ENCODE measurements at places on chromosomes 5 and 9.
A peak's percentile ranks its signal among the peaks of the same experiment; 100 is the strongest.

GRCh38 chr5:170293273-170293672, 4.3 kb downstream of the LCP2 start:
- no peak for DNase-seq

- no peak for DNase-seq
Measured at GRCh38 chr9:100729336-100729895, 151.5 kb downstream of the CAVIN4 start.

- no peak for DNase-seq
Measured at GRCh38 chr9:132806306-132806705, 71.8 kb downstream of the AK8 start.

DNA sequence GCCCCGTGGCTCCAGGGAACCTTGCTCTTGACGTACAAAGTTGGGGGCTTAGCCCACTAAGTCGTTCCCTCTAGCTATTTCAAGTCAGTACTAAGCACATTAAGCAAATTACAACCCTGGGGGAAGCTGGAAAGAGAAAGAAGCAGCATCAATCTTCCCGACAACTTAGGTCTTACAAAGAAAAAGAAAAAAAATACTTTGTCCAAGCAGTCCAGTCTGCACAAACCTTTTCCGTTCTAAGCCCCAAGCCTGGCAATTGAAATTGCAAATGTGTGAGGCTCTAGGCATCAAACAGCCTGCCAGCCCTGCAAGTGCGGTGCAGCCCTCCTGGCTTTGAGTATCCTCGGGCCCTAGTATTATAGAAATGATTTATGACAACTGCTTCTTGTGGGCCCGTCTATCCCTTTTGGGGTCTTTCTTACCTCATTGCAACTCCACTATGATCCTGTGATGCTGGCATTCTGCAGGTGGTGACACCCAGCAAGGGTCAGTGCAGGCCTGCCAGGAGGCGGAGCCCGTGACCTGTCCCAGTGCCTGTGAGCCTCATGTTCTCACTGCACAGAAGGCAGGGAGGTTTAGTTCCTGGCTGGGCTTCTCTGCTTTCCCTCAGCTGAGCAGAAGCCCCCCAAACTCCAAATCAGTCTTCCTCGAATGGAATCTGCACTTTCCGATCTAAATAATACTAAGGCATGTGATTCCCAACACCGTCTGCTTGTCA, 232.3 kb upstream of the IRX2 start:
- DNase-seq, result no peak

- DNase-seq, result no peak
Measured at GRCh38 chr5:107461770-107462169, 209.0 kb downstream of the EFNA5 start.

DNA sequence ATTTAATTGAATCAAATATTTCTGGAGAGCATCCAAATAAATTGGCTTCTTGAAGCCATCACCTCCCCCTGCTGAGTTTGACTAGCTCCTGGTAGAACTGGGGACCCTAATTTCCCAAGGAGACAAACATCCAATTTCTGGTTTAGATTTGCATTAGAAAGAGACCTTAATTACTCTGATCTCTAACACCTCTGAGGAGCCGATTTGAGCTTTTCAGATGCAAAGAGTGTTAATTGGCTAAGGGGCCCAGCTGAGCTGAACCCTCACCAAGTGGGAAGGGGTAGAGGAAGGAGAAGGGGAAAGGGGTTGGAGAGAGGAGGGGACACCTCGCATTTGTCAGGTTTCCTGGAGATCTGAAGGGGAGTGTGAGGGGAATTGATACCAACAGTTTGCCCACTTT, 145.4 kb upstream of the SHB start:
- DNase-seq, result no peak

DNA sequence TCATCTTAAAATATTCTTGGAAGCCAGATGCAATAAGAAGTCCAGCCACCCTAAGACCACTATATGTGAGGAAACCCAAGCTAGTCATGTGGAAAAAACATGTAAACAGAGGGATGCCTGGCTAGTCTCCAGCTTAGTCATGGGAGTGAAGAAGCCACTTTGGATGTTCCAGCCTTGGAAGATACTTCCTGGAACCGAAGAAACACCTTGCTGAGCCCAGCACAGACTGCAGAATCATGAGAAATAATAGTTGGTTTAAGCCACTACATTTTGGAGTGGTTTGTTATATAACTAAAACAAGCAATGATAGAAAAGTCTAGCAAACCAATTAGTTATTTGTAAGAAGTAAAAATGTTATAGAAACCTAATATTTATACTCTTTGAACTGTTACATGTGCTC, 12.6 kb downstream of the DHX29 start:
- no peak for DNase-seq

GRCh38 chr5:168766426-168766700, 187.2 kb upstream of the PANK3 start:
- no peak for DNase-seq

DNA sequence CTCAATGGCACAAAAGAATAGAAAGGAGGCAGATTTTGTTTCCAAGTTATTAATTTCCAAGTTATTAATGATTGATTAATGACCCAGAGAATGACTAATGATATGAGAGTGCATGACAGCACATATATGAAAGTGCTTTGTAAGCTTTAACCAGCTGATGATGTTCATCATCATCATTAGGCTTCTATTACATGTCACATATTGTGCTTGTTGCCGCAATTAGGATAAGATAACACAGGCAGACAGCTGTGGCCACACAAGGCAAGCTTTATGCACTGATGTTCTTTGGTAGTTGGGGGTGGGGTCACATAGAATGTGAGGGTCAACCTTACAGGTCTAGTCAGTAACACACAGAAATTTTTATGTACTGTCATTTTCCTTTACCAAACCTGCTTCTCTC, 219.7 kb downstream of the TRPM3 start:
- DNase-seq, result no peak

DNA sequence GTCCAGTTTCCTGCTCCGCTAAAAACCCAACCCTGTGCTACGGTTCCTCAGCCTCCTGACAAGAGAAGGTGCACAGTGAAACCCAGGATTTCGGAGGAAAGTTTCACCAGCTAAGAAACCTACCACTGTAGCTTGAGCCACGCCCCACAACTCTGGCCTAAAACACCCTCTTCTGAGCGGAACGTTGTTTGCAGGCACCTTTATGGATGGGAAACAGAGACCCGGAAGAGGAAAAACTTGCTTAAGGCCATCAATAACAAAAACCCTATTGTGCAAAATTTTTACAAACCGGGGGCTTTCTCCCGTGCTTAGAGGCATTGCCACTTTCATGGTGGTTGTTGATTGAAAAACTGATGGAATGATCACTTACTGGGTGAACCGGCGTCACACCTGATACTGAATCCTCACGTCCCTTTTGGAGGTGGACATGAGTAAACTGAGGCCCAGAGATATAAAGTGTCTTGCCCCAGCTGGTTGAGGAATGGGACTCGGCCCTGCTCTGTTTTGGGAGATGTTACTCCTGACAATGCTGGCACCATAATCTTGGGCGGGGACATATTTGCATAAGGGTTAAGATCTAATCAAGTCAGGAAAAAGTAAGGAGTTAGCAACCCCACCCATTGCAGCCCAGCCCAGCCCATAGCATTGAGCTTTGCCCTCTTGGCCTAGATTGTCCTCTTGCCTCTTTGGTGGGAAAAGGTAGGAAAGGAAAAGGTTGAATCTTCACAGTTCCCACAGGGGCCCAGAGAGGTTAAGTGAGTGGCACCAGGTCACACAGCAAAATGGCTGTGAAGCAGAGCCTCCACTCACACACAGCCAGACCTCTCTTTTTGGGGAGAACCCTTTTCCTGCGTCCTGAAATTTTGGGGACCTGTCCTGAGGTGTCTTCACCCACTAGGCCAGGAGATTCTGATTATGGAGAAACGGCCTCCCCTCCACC, 23.2 kb upstream of the PTGS1 start:
- no peak for DNase-seq

GRCh38 chr5:127652952-127653611, 4.2 kb downstream of the CTXN3 start:
- no peak for DNase-seq

GRCh38 chr5:66882606-66883227, 286.5 kb downstream of the MAST4 start:
- DNase-seq, result no peak

- DNase-seq, result peak; percentile 23
Measured at GRCh38 chr9:71001780-71002386, 119.5 kb downstream of the TRPM3 start.

- DNase-seq, result no peak
Measured at GRCh38 chr9:78112004-78112403, 80.4 kb upstream of the GNAQ start.

- DNase-seq, result no peak
Measured at GRCh38 chr5:74953937-74954720, 87.9 kb upstream of the FAM169A start.

GRCh38 chr5:140342287-140342686, 4.1 kb downstream of the HBEGF start:
- DNase-seq, result no peak

DNA sequence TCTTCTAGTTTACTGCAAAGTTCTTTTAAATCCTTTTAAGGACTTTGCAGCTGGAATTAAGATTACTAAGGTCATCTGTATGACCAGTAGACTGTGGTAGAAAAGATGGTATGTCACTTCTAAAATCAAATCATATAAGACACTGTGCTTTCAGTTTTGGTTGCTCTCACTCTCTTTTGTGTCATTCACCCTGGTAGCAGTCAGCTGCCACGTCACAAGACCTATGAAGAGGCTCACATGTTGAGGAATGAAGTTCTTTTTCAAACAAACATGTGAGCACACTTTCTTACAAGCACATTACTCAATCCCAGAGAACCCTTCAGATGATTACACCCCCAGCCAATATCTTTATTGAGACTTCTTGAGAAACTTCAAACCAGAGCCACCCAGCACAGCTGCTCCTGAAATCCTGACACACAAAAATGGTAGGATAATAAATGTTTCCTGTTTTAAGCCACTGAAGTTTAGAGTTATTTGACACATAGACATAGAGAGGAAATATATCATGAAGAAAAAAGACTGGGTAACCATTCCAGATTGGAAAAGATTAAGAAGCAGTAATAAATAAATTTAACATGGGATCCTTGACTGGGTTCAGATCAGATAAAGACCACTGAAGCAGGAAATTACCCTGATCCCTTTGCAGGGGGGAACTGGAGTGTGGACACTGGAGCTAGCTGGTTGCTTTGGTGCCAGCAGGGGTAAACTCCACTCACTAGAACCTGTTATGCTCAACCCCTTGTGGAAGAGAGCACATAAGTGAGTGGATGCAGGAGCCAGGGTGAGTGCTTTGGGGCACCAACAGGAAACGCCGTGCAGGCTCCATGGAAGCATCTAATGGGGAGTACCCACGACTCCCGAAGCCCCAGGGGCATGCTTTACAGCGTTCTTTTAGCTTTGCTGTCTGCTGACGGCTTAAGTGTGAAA, 64.1 kb downstream of the SLCO4C1 start:
- no peak for DNase-seq

- DNase-seq, result no peak
Measured at GRCh38 chr5:56838409-56839039, 23.2 kb downstream of the MAP3K1 start.
